ENCODE measurements at places on chromosomes 11 and 22.

GRCh38 chr22:49112176-49112575 lies 715.5 kb downstream of the BRD1 start:
- no peak for DNase-seq

DNA sequence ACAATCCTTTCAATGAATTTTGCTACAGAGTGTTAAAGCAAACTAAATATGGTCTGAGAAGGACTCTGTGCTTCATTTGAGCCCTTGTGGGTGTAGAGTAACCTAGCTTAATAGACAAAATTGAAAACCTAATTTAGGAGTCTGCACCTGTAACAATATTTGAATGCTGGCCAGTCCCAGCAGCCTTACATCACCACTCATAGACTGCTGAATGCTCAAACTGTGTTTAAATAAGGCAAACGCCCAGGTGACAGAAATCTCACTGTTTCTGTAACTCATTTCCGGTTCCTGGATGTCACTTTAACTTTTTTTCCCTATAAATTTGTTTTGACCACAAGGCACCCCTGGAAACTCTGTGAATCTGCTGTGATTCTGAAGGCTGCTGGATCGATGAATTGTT lies 45.5 kb upstream of the GLYATL1B start:
- no peak for DNase-seq

GRCh38 chr11:30914143-30914762 lies 328.1 kb upstream of the MPPED2 start:
- peak; percentile 52 for DNase-seq

GRCh38 chr22:31520051-31520450 lies 23.7 kb downstream of the SFI1 start:
- DNase-seq, result no peak

DNA sequence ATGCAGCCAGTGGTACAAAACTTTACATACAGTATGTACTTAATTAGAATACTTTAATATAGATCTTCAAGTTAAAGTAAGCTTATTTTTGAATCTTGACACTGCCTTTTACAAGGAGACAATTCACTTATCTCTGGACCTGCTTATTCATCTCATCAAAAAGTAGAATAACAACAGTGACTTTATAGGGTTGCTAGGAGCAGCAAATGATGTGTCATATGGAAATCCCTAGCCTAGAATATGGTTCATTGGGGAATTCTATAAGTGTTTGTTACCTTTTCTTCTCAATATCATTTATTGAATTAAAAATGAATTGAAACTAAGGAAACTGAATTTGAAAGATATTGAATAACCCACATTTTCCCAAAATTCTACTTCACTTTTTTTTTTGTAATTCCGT lies 45.0 kb upstream of the FIBIN start:
- DNase-seq, result no peak

GRCh38 chr22:43308836-43309235 lies 34.3 kb downstream of the SCUBE1 start:
- DNase-seq, result no peak

DNA sequence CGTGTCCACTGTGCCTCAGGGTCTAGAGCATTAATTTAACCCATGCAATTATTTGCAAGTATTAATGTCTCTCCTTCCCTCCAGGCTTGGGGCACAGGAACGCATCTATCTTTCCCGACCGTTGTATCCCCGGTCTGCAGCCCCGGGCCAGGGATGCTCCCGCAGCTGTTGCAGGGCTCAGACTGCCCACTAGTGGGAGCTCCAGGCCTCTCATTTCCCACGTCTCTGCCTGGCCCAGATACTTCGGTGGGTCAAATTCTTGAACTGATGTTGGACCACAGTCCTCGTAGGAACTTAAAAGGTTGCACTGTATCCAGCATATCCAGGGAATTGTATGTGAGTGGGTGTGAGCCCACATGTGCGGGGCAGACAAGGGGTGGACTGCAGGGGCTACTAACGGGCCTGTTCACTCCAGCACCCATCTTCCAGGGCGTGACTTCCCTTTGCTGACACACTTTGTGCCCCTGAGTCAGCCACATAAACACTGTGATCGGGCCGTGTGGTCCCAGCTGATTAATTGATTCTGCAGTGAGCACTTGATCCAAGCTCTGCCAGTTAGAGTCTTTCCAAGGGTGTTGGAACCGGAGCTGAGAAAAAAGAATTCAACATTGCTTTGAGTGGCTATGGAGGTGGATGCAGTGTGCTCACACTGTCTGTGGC lies 451.3 kb downstream of the TBC1D22A start:
- peak; percentile 28 for DNase-seq

- no peak for DNase-seq
Measured at GRCh38 chr11:119472856-119473222, 49.9 kb upstream of the THY1 start.

DNA sequence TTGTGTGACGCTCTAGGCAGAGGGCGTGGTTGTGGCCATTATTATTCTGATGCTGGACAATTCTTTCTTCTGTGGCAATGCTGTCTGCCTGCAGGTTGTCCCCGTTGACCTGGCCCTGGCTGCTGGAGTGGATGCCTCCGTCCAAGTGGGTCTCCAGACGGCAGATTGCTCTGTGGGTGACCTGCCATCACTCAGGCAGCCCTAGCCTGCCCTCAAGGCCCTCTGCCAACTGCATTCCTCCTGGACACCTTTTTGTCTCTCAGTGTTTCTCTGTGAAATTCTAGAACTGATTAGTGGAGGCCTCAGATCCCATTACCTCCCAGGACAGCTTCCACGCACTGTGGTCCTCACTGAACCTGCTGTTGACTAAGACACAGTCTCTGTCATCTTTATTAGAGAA lies 86.7 kb downstream of the TBC1D22A start:
- no peak for DNase-seq

DNA sequence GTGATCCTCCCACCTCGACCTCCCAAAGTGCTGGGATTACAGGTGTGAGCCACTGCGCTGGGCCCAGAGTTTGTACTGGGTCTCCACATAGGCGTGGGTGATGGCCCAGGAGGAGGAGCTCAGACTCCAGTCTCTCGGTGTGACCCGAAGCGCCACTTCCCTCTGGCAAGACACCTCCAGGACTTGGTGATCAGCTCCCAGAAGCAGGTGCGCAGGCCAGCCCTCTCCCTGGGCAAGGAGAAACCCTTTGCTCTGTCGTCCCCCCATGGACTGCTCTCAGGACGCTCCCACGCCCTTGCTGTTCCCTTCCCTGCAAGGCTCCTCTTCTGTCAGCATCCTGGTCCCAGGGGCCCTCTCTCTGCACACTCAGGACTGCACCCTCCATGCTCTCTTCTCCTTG lies 5.5 kb upstream of the YPEL1 start:
- no peak for DNase-seq

- no peak for DNase-seq
Measured at GRCh38 chr11:75035911-75036565, 47.3 kb downstream of the NEU3 start.

GRCh38 chr11:118618115-118618990 lies 10.9 kb downstream of the PHLDB1 start:
- peak; percentile 80 for DNase-seq

GRCh38 chr22:30010789-30011405 lies 69.4 kb upstream of the HORMAD2 start:
- DNase-seq, result no peak

DNA sequence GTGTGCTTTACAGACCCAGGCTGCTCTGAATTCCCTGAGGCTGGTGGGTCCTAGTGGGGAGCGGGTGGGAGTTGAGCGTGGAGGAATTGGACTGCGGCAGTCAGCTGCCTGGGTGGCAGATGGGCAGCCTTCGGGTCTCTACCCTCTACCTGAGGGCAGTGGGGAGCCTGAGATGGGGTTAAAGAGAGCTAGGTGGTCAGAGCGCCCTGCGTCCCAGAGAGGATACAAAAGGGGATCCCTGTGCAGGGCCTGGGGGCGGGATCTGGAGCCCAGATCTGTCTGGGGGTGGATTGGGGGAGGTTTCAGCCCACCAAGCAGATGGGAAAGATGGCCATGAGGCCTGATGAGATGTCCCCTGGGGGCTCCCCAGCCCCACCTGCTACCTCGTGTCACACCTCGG lies 18.2 kb downstream of the KCTD17 start:
- DNase-seq, result no peak

GRCh38 chr11:113817162-113817561 lies 37.6 kb downstream of the CLDN25 start:
- DNase-seq, result no peak

GRCh38 chr11:30432178-30432577 lies 109.3 kb downstream of the ARL14EP start:
- no peak for DNase-seq

DNA sequence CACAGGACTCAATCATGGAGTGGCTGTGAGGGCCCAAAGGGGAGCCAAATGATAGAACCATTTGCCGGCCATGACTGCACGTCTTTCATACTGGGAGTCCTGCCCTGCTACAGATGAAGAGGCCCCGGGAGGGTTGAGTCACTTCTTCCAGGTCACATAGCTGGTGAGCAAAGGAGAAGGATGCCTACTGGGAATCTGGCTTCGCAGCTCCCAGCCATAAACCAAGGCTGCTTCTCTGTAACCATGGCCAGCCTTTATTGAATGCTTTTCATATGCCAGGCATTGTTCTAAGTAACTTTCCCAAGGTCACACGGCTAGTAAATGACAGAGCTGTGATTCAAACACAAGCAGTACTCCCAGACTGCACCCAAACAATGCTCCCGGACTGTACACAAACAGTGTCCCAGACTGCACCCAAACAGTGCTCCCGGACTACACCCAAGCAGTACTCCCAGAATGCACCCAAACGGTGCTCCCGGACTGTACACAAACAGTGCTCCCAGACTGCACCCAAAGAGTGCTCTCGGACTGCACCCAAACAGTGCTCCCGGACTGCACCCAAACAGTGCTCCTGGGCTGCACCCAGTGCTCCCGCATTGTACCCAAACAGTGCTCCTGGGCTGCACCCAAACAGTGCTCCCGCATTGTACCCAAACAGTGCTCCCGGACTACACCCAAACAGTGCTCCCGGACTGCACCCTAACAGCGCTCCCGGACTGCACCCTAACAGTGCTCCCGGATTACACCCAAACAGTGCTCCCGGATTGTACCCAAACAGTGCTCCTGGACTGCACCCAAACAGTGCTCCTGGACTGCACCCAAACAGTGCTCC lies 89.8 kb downstream of the FBXO7 start:
- no peak for DNase-seq

- DNase-seq, result no peak
Measured at GRCh38 chr22:18062421-18062820, 15.4 kb upstream of the PEX26 start.

DNA sequence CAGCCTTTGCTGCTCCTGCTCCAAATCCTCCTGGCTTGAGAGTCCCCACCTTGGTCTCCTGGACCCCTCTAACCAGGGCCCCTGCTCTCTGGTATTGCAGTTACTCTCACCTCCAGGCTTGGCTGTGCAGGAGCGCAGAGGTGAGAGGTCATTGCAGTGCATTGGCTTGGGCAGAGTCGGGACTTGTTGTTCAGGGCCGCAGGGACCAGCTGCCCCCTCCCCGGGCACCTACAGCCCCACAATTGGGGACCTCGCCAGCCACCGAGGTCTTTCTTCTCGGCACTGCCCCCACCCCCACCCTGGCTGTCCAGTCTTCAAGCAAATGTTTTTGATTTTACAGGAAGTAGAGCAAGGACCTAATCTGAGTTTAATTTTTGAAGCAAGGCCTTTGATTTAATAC lies 65.5 kb upstream of the FGF3 start:
- no peak for DNase-seq

DNA sequence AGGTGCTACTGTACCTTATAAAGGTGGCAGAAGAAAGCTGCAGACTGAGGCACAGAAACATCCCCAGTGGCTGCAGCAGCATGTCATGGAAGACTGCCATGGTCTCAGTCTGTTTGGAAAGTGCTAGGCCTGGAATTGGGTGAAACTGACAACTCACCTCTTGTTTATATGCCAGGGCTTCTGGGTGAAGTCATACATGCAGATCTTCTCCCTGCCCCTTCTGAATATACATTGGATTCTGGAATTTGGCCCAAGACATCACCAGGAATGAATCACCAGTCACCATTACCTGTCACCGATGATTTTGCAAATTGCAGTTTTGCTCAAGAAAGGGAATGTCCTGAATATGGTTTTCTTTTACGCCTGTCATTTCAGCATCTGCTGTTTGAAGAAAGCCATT lies at the start of gene PLET1:
PLET1 (minus strand) TSS at position 371 of the 400 bp plus-strand sequence; CDS start at position 100, 271 bp downstream.
- DNase-seq, result no peak

GRCh38 chr11:18050848-18051247 lies 4.8 kb upstream of the TPH1 start:
- no peak for DNase-seq

- no peak for DNase-seq
Measured at GRCh38 chr11:13260201-13260962, 17.2 kb upstream of the BMAL1 start.

DNA sequence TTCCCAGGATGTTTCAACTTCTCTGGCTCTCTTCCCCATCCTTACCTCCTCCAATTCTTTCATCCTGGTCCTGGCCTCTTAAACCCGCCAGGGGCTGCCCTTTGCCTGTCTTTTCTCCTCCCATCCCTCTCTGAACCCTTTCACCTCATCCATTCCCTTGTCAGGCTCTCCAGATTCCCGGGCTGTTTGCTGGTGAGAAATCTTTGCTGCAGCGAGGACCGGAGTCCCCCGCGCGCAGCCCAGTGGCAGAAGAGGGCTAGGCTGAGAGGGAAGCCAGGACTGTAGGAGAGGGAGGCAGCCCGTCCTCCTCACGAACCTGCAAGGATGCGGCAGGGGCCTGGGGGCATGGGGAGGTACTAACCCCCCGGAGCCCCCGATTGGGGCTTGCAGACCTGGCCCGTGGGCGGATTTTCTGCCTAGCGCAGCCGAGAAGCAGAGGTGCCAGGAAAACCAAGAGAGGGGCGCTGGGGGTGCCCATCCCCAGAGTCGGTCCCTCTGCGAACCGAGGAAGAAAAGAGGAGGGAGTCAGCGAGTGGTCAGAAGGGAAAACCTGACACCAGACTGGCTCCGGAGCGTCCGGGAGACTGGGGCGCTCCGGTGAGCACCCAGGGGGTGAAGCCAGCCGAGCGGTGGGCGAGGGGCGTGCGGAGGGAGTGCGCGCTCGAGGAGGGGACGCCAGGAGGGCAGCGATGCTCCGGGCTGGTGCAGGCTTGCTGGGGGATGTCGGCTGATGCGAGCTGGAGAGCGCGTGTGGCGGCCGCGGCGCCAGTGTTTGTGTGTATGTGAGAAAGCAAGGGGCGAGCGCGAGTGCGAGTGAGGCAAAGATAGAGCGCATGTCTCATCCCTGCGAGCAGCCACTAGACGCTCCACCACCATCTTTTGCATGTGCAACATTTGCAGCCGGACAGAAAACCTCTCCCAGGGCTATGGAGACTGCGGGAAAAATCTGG lies at the start of gene GRIA4:
GRIA4 (plus strand) TSS at position 242 of the 950 bp plus-strand sequence. CDS start 925 bp downstream, outside the sequence.
- DNase-seq, result peak; percentile 27

All from stomach (tissue), 19 donors.